Posterior cingulate gyrus (tissue), 11 donors: ENCODE measurements at places on chromosomes 6 and 20.

DNA sequence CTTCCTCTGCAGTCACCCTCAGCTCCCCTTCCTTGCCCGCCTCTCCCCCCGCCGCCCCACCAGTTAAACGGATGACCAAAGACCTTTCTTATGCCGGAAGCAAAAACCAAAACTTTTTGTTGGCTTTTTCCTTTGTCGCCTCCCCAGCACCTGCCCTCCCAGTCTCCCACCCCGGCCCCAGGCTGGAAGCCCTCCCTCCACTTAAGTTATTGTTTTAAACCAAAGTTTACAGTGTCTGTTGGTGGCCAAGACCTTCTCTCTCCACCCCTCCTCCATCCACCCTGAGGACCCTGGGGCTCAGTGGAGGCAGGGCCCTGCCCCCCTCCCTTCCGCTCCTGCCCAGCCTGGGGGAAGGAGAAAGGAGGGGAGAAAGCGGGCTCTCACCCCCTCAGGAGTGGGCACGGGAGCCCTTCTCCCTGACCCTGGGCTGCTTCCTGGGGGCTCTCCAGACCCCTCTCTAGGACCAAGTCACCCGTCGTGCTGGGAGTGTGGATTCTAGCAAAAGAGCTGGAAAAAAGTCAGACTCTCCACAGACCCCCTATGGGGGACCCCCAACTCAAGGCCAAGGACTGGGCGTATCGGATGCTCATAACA, 38.3 kb upstream of the MDFI start:
- no peak for DNase-seq

DNA sequence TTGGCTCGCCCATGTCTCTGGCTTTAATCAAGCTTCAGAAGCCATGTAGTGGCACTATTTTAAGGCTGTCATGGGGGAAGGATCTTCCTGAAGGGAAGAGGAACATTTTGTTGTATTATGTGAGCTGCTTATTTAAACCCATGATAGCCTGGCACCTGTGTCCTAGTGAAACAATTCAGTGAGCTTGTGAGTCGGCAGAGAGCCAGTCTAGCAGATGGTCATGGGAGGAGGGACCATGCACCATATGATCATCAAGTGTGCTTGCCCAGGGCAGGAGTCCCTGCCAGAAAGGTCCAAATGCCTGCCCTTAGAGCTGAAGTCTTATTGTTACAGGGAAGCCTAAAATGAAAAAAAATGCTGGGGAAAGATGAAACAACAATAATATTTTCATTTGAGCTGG, 132.9 kb downstream of the PRDM13 start:
- no peak for DNase-seq

DNA sequence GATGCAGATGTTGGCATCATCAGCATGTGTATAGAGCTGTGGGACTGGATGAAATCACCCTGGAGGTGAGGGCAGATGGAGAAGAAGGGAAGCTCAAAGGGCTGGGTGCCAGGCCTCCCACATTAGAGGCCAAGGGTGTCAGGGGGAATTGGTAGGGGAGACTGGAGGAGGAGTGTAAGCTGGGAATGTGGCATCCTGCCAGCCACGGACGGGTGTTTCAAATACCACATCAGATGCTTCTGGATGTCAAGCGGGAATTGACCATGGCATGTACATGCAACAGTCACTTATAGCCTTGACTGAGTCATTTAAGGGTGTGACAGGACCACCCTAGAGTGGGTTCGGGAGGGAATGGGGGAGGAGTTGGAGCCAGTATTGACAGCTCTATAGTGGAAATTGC, 9.6 kb downstream of the ERGIC3 start:
- no peak for DNase-seq

- DNase-seq, result no peak
Measured at GRCh38 chr6:10463040-10463439, 48.2 kb upstream of the TFAP2A start.

GRCh38 chr6:137951064-137951597, 84.1 kb downstream of the TNFAIP3 start:
- no peak for DNase-seq

- no peak for DNase-seq
Measured at GRCh38 chr6:34095741-34096140, 50.1 kb downstream of the GRM4 start.

DNA sequence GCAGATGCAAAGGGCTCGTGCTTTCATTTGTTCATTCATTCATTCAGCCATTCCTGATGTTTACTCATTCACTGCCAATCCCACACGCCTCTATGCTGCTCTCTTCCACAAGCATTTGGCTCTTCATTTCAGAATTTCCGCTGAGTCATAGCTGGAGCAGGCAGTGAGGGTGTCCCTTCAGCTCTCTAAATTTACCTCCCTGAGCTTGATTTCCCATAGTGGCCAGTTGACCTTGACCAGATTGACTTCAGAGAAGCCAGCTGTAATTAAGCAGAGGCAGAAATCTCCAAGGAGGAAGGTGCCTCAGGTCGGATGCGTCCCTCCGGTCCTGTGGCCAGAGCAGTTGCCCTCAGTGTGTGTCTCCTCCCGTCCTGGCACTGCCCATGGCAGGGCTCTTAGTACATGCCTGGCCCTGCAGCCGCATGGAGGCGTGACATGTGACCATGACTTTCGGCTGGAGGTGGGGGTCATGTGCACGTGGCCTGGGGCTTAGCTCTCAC, 267.2 kb upstream of the ECI2 start:
- no peak for DNase-seq

GRCh38 chr20:21453690-21454089, 56.4 kb upstream of the NKX2-4 start:
- DNase-seq, result no peak

GRCh38 chr20:51185277-51185676, 162.4 kb upstream of the KCNG1 start:
- DNase-seq, result no peak
